ENCODE measurements at places on chromosomes 3 and 15. TPM values are rescaled to one million over a fixed set of nuclear protein-coding genes. Genes with fewer than 3 reads are reported as not detected.

MANF gene
- total RNA-seq: 46.1 TPM

DNA sequence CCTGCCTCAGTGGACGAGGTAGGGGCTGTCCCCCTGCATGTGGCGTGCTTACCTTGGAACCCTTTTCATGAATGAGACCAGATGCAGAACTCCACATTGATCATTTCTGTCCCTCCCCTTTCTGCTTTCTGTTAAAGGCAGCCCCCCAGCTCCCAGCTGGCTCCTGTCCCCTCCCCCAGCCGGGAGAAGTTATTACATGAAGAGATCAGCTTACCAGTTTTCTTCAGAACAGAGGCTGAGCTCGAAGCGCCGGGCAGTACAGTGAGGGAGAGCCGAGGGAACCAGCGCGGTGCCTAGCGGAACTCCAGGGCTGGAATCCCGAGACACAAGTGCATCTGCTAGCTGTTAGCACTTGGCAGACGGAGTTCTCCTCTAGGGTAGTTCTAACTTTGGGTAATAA is 263.3 kb upstream of the NR2E3 start:
- DNase-seq: peak; percentile 74

DNA sequence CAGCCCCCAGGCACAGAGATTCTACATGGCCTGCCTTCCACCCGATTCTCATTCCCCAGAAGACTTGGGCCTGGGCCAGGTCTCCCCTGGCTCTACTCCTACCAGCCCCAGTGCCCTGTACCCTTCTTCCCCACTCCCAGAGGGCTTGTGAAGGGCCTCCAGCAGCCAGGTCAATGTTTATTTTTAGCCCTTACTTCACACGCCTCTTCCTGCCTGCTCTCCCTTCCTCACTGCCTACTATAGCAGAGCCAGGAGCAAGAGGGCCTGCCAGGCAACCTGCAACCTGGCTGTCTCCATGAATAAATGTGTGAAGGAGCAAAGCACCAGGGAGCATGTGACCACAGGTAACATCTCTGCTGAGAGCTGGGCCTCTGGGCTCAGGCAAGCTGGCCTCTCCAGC is 26.4 kb upstream of the APEH start:
- DNase-seq: no peak

- no peak for DNase-seq
Observed at GRCh38 chr3:66991459-66991858, 6.6 kb upstream of the KBTBD8 start.

GRCh38 chr3:135917076-135917475 is 48.5 kb upstream of the PPP2R3A start:
- no peak for DNase-seq

DNA sequence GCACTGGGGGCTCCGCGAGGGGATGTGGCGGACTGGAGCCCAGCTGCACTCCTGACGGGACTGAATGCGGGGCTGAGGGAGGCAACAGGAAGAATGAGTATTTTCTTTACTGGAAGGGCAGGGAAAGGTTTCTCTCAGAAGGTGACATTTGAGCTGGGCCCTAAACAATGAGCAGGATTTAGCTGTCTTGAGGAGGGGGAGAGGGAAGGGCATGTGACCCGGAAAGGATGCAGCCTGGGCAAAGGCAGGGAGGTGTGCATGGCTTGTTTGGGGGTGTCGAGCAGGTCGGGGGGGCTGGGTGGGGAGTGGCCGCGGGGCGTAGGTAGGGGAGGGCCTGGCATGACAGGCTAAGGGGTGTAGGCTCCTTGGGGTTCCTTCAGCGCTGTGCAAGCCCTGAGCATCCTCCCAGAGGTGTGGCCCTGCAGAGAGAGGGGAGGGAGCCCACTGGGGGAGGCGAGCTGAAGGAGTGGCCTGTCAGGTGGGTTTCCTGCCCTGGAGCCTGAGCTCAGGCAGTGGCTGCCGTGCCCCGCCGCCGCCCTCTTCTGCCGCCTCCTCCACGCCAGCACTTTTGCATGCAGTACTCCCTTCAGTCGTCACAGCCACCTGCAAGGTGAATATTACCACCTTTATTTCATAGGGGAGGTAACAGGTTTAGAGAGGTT is 17.2 kb upstream of the ANKDD1A start:
- DNase-seq: no peak

- no peak for DNase-seq
Observed at GRCh38 chr3:159158213-159158612, 356.4 kb downstream of the MFSD1 start.

- DNase-seq: no peak
Observed at GRCh38 chr3:61945657-61946056, 384.3 kb downstream of the PTPRG start.

DNA sequence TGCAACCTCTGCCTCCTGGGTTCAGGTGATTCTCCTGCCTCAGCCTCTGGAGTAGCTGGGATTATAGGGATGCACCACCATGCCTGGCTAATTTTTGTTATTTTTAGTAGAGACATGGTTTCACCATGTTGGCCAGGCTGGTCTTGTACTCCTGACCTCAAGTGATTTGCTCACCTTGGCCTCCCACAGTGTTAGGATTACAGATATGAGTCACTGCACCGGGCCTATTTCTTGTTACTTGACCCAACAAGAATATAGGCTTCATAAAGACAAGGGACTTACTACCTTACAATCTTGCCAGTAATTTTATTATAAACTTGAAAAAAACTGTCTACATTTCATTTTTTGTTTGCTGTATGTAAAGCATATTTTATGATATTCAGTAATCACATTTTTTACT is 21.4 kb upstream of the ZBTB47 start:
- no peak for DNase-seq

DNA sequence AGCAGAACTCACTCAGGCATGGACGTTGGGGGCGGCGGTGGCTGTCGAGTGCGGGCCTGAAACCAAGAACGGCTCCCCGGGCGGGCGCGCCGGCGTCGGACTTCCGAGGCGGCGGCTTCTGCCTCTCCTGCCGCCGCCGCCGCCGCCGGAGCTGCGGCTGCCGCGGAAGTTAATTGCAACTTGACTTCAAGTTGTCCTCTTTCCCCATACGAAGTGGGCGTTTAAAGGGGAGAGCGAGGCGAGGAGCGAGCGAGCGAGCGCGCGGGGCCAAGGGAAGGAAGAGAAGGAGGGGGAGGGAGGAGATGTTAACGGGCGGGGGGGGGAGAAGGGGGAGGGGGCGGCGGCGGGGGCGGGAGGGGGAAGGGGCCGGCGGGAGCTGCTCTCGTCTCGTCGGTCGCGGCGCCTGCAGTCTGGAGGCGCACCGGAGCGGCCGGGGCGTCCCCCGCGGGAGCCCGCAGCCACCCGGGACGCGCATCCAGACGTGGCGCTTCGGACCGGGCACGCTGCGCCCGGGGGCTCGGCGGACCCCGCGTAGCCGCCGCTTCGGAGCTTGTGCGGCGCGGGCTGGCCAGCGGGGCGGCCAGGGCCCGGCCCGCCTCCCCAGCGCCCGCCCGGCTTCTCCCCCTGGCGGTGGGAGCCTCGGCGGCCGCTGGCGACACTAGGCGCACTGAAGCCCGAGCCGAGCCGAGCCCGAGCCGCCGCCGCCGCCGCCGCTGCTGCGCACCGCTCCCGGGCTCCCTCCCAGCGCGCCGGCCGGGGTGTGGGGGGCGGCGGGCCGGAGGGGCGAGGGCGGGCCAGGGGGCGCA is 19.7 kb upstream of the SATB1 start:
- peak; percentile 88 for DNase-seq

GRCh38 chr3:69013253-69014021 is at the start of gene EOGT:
Gene EOGT, minus strand, starts transcription at chr3:69013684. Its CDS starts 3,838 bp downstream, at chr3:69009846.
- DNase-seq: peak; percentile 95

DNA sequence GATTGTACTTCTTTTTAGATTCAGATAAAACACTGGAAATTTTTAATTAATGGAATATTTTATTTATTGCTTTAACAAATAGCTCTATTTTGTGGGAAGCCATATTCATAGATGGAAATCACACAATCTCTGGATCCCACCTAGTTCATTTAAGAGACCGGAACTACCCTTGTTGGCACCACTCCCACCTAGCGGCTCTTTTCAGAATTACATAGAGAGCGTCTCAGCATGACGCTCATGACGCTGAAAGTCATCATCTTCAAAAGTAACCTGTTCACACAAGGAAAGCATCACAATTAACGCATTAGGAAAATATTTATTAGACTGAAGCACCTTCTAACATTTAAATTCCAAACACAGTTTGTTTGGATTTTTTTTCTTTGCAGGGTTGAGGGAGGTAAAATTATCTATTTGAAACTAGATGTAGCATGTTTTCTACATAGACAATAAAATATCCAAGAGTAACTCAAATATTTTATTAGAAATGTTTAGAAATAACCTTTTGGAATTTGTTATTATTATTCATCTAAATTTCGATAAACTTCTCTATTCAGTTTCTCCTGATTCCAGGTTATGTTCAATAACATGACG is 214.9 kb upstream of the ARRDC4 start:
- no peak for DNase-seq

DNA sequence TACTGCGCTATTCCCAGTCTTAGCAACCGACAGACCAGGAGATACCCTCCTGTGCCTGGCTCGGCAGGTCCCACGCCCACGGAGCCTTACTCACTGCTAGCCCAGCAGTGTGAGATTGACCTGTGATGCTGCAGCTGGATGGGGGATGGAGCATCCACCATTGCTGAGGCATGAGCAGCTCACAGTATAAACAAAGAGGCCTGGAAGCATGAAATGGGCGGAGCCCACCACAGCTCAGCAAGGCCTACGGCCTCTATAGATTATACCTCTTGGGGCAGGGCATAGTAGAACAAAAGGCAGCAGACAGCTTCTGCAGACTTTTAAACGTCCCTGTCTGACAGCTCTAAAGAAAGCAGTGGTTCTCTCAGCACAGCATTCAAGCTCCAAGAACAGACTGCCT is 160.3 kb downstream of the ANXA2 start:
- no peak for DNase-seq

DUOX1 gene
- total RNA-seq: 1.0 TPM

GRCh38 chr15:69149803-69150202 is 10.6 kb upstream of the GLCE start:
- DNase-seq: no peak

GRCh38 chr3:31077021-31077601 is 182.7 kb upstream of the GADL1 start:
- no peak for DNase-seq

- no peak for DNase-seq
Observed at GRCh38 chr3:39207361-39208186, 15.2 kb upstream of the XIRP1 start.

CEMIP gene
- total RNA-seq: 0.14 TPM

SNURF gene
- 57.8 TPM for total RNA-seq

- no peak for DNase-seq
Observed at GRCh38 chr3:62708638-62709373, 166.4 kb downstream of the CADPS start.

DNA sequence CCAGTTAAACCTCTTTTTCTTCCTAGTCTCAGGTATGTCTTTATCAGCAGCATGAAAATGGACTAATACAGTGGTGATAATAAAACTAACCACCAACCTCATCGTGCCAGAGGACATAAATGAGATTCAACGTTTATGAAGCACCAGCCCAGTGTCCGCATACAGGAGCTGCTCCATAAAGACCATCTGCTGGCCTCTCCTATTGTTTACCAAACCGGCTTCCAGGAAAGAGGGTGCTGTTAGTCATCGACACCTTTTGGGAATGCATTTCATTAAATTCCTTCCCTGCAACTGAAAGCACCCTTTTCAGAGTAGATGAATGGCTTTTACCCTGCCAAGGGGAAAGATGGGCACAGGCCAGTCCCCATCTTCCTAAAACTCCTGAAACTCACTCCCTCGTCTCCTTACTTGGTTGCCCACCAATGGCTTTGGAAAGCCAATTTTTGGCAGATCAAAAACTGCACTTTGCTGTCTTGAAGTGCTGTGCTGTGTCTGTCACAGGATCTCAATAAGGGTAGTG is 122.1 kb downstream of the AQP9 start:
- no peak for DNase-seq

OR5K2 gene
- total RNA-seq: not detected

DNA sequence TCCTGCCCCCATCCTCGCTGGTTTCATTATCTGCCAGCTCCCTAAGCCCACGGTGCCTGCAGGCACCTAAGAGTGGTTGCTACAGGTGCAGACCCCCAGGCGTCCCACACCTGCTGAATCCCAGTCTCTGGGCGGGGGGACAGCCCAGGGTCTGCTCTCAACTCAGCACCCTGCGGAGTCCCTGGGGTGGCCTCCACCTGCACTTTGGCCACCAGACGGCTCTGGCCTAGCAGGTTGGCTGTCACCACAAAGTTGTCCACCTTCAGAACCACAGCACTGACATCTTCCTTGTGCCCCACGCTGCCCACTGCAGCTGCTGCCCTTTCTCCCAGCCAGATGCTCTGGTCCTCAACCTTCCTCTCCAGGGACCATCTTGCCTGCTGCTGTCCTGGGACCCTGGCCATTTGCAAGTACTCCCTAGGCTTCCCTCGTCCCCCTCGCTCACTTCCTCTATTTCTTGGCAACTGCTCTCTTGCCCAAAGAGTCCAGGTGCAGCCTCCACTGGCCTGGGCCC is 34.9 kb upstream of the SNRPA1 start:
- no peak for DNase-seq

DNA sequence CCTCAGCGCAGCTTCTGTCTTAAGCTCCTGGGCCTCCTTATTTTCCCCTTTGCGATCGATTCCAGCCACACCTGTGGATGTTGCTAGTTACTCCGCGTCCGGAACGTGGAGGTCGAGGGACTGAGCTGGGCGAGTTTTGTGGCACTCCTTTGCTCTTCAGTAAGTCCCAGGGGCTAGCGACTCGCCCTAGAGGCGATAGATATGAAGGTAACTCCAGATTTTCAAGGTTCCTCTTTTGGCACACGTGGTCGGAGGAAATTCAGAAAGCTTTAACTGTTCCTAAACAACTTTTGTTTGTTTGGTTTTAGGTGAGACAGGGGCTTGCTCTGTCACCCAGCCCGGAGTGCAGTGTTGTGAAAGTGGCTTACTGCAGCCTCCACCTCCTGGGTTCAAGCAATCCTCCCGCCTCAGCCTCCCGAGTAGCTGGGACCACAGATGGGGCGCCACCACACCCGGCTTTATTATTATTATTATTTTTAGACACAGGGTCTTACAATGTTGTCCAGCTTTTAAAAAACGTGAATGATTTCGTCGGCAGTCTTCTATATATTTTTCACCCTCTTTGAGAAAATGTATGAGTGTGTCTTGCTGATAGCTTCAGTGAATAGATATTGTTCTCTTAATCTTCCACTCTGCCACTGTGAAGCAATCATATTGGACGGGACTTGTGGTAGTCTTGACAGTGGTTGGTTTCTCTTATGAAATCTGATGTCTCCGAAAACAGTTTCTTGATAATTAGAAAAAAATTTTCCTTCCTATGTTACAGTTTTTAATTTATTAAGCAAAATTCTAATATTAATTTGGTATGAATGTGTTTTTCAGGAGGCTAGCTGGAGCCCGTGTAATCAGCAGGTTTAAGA is 785 bp downstream of the MFSD1 start:
- no peak for DNase-seq

DNA sequence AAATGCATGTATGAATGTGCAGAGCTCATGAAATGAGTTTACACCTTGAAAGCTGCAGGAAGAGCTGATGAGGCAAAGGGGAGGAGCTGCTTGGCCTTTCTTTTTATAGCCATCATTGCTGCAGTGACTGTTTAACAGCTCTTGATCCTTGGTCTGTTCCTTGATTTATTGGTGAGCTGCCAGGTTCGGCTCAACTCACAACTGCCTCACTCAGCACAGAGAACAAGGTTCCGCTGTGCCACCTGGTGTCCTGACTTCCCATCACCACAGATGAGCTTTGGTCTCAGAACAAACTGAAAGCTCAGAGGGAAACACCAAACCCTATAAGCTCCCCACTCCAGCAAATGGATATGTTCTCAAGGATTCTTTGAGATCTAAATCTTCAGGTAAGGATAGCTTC is 626.1 kb downstream of the MAGI1 start:
- DNase-seq: peak; percentile 68

GRCh38 chr15:65026756-65027155 is 2.7 kb downstream of the MTFMT start:
- no peak for DNase-seq

GRCh38 chr15:90638963-90639362 is 78.2 kb upstream of the BLM start:
- DNase-seq: no peak

UQCRC1 gene
- total RNA-seq: 1,186 TPM

SLC25A26 gene
- 45.9 TPM for total RNA-seq

Data from Right ventricle myocardium inferior (tissue), 1 donor.